ENCODE measurements at places on chromosomes 16 and 17. TPM values are rescaled to one million over a fixed set of nuclear protein-coding genes. Genes with fewer than 3 reads are reported as not detected.

Gene NXPH3
- total RNA-seq = 1.5 TPM

Gene CAPNS2
- total RNA-seq = 0.08 TPM

Gene MTHFSD
- total RNA-seq = 10.7 TPM

Gene C1QL1
- total RNA-seq = 35.0 TPM

Gene C16orf86
- 0.13 TPM for total RNA-seq

Gene HSPB9
- not detected for total RNA-seq

Gene ULK2
- 14.9 TPM for total RNA-seq

Gene KSR1
- total RNA-seq = 11.1 TPM

Gene PABPN1L
- total RNA-seq = not detected

Gene SLC6A2
- 0.05 TPM for total RNA-seq

Gene DPEP3
- not detected for total RNA-seq

Gene METTL16
- 31.3 TPM for total RNA-seq

Gene ORMDL3
- 37.5 TPM for total RNA-seq

Gene PLA2G10
- 0.33 TPM for total RNA-seq

Gene TRPV3
- total RNA-seq = 0.30 TPM

Gene TRPV2
- 0.83 TPM for total RNA-seq

Gene DHRS7C
- not detected for total RNA-seq

Gene CHAD
- total RNA-seq = not detected

Gene JPH3
- total RNA-seq = 1.6 TPM

Gene PMP22
- 210 TPM for total RNA-seq

Gene SOST
- total RNA-seq = 0.03 TPM

Gene CHST6
- 0.17 TPM for total RNA-seq

Gene TBC1D3D
- 0.06 TPM for total RNA-seq

Gene TBC1D3E
- not detected for total RNA-seq

Gene PNMT
- total RNA-seq = 0.44 TPM

Gene ZMYND15
- total RNA-seq = 0.40 TPM

Gene PIK3R6
- total RNA-seq = not detected

Gene MMP15
- 63.1 TPM for total RNA-seq

Gene KRTAP4-1
- 0.08 TPM for total RNA-seq

Gene NOTUM
- total RNA-seq = 0.33 TPM

Gene ASGR1
- total RNA-seq = 1.2 TPM

Gene PPM1E
- 0.05 TPM for total RNA-seq

Gene NUPR1
- 13.1 TPM for total RNA-seq

Data from A549 treated with AZD2906 at 1 μM for 4 hours (cell line).